NCI-H1436 treated with DMSO at 0.1 percent for 48 hours (cell line): ENCODE measurements at places on chromosomes 2 and 18.

DNA sequence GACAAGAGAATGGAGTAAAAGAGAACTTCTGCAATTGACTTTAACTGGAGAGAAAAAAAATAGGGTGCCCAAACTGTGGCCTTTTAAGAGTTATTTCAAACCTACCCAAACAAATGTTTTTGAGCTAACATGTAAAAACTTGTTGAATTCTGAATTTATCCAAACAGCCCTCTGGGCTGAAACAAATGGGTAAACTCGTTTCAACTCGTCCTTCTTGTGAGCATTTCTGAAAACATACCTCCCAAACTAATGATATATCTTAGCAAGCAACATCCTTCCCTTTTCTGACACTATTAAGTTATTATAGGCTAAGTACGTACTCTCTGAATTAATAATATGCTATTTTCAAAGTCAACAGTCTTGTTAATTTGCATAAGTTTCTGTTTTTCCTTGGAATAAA, 793.0 kb upstream of the ACVR2A start:
- no peak for DNase-seq

GRCh38 chr2:174157053-174157452, 91.3 kb downstream of the OLA1 start:
- DNase-seq = no peak

DNA sequence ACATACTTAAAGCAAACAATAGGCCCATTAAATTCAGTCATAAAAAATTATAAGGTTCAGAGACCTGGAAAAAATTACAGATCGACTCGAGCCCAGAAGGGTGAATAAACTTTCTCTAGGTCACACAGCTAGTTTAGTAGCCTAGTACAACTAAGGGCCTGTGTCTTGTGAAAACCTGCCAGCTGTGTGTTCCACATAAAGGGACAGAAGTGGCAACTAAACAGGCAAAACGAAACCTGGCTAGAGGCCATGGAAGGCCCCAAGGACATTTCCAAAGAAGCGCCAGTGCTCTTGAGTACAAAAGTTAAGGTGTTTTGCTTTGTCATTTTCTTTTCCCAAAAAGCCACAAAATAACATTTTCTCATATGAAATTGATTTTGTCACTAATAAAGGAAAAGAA, 164.9 kb downstream of the L3MBTL4 start:
- no peak for DNase-seq

DNA sequence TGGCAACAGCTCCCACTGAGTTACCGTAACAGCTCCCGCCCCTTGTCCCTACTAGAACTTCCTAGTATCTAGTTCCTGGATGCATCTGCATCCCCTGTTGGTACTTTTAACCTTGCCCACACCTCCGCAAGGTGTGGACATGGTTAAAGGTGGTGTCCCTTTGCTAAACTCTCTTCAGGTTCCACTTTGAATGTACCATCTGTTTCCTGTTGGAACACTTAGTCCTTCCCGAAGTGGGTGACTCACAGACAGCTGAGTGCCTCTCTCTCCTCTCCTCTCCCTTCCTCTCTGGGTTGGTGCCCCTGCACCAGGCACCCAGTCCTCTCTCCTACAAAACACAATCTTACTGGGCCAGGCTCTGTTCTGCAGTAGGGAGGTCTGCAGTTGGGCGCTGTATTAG, 19.6 kb upstream of the REL start:
- DNase-seq = no peak

- DNase-seq = no peak
Measured at GRCh38 chr2:8822218-8822617, 15.2 kb downstream of the KIDINS220 start.

DNA sequence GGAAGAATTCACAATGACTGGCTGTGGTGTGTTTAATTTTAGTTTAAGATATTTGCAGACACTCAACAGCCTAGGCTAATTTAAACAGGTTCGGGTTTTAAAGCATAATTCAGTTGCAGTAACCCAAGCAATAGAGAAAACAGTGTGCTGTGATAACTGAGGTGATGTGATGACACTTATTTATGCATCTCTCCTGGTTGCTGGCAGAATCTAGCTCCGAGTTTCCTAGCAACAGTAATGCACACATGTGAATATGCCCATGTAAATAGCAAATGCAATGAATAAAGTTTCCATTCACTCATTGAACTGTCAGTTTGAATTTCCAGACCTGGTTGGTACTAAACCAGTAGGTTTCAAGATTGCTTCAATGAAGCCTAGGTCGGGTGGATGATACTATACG, 426.5 kb downstream of the TMX3 start:
- no peak for DNase-seq

DNA sequence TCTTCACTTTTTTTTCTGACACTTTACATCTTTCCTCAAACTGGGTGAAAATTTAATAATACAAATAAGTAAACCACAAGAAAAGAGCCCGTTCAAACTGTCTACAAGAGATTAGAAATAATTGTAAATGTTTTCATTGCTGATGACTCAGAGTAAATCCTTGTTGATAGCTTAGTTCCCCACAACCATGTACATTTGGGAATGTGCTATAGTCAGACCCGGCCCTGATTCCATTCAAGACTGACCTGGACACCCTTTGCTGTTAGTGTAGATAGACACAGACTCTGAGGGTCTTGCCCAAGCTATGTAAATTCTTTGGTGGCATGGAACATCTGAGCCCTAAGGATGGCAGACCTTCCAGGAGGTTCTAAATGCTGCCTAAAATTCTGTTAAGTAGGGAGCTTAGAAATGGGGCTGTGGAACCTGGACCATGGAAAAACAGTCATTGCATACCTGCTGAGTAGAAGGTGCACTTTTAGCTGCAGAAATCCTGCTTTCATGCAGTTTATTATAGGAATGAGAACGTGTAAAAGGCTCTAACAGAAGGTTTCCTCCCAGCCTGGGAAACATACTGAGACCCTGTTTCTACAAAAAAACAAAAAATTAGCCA, 3.7 kb downstream of the MALT1 start:
- DNase-seq = no peak

- DNase-seq = no peak
Measured at GRCh38 chr18:3791238-3791637, 341.3 kb downstream of the TGIF1 start.
